Stimulated activated CD8-positive, alpha-beta memory T cell treated with anti-CD3 and anti-CD28 coated beads, Interleukin-4, amount 100 ng/mL, for 1 hour (primary cell): ENCODE measurements at places on chromosomes 11 and 22.

DNA sequence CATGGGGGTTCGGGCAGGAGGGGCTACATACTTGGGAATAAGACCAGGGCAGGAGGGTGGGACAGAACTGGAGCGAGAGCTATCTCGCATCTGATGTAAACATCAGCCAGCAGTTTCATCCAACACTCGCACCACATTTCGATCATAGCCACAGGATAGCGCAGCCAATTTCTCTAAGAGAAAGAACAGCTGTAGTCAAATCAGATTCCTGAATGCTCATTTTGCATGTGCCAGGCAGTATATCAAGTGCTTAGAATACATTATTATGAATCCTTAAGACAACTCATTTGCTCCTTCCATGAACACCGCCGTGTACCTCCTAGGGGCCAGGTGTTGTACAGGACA, 14.5 kb downstream of the DGCR2 start:
- DNase-seq, result no peak

DNA sequence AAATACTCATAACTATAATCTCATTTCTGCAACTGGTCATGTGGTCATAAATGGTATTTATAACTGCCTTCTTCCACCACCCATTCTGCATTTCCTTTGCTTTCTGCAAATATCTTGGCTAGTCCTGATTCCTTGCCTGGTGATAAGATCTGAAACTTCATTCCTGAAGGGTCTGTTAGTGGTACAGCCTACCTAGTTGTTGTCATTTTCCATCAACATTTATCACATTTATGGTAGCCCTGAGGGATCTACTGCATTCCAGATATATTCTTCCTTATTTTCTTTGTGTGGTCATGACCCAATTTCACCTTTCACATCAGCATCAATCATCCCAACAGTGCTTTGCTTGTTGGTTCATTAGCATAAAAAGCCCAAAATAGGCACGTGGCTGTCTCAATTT, 50.1 kb downstream of the DDX6 start:
- no peak for DNase-seq

DNA sequence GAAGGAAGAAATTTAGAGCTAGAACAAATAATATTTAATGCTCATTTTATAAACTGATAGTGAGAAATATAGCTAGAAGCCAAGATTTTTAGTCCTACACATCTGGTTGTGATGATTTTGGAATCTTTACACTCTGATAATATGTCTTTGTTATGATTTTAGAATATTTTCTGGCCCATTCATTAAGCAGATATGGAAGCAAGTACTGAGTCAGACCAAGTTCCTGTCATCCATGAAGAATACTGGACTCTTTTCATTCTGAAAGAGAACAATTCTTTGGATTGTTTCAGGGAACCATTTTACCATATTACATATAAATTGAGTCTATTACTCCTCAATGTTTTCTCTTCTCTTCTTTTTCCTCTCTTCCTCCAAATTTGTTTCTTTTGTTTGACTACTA, 227.4 kb downstream of the TMEM135 start:
- no peak for DNase-seq

DNA sequence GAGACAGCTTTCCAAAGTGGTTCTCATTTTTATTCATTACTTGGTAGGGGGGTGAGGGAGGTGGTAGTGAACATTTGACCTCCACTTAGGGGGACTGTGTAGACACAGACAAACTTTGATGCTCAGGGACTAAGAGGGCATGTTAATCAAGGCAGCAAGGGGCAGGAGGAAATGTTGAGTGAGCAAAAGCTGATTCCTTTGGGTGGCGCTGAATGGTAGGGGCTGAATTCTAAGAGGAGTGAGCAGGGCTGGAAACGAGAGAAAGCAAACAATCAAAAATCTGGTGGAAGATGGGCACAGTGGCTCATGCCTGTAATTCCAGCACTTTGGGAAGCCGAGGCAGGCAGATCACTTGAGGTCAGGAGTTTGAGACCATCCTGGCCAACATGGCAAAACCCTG, 164.8 kb upstream of the BDNF start:
- no peak for DNase-seq

GRCh38 chr11:95968585-95968984, 44.7 kb upstream of the MTMR2 start:
- no peak for DNase-seq

DNA sequence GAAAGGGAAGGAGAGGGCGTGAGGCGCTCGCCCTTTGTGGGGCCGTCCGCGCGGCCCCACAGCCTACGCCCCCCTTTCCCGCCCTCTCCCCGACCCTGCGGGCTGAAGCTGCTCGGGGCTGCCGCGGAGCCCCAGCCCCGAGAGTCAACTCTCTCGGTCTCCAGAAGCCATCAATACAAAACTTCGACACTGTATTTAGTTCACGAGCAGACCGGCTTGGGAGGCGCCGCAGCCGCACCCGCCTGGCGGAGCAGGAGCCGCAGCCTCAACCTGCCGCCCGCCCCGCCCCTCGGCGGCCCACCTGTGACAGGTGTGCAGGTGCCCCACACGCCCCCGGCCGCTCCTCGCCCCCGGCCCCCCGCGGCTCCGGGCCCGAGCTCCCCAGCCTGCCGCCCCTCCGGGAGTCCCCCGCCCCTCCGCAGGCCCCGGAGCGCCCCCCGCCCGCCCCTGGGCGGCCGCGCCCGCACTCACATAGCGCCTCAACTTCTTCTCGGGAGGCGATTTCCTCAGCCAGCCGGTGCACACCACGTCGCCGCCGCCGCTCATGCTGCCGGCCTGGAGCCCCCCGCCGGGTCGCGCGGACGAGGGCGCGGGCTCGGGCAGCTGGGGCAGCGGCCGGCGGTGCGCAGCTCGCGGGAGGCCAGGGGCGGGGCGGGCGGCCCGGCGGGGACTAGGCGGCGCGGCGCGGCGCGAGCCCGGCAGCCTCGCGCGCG, at the start of gene GAB2:
Gene GAB2, minus strand, starts transcription at position 646 of the 713 bp plus-strand sequence. Its CDS starts 100 bp downstream, at position 546.
- DNase-seq, result no peak

- DNase-seq, result no peak
Observed at GRCh38 chr11:22461626-22462025, 123.4 kb downstream of the SLC17A6 start.

DNA sequence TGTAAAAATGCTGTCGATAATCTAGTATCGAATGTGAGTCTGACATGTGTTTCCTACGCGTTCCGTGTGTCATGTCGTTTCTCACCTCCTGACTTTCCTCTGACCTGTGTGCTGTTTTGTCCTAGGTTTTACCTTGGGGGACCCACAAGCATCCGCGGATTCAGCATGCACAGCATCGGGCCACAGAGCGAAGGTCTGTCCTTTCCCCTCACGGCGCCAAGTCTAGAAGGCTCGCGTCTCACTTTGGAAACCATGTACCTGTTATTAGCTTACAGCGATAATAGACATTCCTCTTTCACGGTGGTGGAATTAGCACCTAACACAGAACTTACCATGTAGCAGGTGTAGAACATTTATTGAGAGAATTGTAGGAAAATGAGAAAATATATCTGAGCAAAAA, 28.6 kb downstream of the SAMM50 start:
- DNase-seq, result no peak

GRCh38 chr22:42228483-42228882, 42.0 kb downstream of the TCF20 start:
- DNase-seq, result no peak

GRCh38 chr11:5713695-5714094, 22.6 kb upstream of the OR56B1 start:
- no peak for DNase-seq

DNA sequence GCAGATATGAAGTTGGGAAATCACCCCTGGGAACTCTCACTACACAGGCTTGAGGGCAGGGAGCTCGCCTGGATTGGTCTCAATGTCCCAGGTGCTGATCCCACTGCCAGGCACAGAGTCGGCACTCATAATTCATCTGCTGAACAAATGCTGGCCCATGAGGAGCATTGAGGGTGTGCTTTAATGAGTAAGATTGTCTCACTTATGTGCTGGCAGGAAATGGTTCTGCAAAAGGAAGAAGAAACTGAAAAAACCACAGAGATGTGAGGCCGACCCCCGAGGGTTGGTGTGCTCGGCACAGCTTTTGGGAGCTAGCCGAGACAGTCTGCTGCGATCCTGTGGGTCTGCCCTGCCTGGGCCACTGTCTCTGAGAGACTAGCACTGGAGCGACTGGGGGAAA, 9.4 kb downstream of the PLAAT2 start:
- DNase-seq, result no peak

GRCh38 chr11:58493676-58494075, 14.2 kb downstream of the OR5B21 start:
- DNase-seq, result no peak

DNA sequence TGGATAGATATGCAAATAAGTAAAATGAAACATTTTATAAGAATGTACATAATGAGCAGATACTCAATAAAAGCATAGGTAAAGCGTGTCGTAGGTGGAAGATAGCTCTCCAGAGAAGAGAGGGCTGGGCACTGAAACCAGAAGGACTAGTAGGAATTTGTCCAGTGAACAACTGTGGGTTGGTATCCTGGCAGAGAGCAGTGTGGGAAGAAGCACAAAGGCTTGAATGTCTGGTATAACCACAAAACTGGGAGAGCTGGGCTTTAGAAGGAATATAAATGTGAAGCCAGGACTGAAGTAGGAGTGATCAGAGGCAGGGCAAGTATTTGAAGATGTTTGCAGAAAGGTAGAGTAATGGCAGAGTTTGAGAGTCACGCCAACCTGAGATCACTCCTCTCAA, 33.1 kb upstream of the CARD16 start:
- DNase-seq, result no peak

DNA sequence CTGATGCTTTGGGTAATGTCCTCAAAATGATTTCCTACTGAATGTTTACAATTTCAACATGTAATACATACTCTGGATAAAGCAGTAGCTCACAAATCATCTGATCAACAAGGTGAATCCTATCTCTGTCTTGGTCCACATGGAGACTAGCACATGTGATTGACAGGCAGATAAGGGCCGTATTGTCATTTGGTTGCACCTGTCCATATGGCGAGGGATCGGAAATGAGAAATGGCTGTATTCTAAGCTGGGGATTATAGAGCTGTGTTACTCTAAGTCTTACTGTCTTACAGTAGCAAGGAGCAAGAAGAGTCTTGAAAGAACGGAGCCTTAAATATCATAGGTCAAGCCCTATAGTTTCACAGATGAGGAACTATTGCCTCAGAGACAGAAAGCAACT, 55.7 kb downstream of the APIP start:
- no peak for DNase-seq

- no peak for DNase-seq
Observed at GRCh38 chr11:120522736-120523135, 11.2 kb downstream of the GRIK4 start.

GRCh38 chr22:48923165-48923865, 904.4 kb downstream of the BRD1 start:
- DNase-seq, result no peak

- no peak for DNase-seq
Observed at GRCh38 chr11:67366546-67366945, 6.9 kb downstream of the CLCF1 start.

DNA sequence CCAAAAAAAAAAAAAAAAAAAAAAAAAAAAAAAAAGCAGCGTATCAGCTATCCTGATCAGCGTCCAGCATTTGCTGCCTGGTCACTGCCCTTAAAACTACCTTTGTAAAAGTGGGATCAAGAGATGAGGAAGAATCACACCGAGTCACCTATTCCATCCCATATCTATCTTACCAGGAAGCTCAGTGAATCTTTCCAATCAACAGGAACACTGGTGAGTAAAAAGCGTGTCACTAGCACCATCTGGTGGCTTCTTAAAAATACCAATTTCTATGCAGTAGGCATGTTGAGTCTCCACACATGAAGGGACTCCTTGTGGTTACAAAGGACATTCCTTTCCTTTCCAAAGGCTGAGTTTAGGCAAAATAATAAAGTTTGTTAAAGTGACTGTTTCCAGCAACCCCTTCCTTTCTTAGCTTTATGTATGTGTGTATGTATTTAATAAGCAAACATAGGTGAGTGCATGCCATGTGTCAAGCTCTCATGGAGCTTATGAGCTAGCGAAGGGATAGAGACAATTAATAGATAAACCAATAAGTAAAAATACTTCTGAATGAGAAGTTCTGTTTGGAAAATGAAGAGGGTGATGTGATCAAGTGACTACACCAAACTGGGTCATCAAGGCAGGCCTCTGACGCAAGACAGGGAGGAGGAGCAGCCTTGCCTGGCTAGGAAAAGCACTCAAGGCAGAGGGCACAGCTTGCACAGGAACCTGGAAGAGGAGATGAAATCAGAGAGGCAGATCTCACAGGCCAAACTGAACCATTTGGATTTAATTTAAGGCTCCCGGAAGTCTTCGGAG, 13.9 kb upstream of the TP53AIP1 start:
- DNase-seq, result no peak

DNA sequence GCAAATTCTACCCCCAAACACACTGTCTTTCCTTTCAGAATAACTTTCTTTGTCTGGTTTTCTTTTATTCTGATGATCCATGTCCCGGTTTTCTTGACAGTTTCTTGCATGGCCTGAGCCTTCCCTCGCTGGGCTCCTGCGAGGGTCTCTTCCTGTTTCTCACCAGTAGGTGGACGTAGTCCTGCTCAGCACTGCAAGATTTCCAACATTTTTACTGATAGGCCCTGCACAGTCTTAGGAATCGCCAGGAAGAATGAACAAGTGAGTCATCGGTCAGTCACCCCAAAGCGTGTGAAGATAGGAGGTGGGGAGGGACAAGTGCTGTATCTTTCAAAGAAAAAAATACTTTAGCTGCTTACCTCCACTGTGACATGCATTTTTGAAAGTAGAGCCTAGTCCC, 16.9 kb upstream of the KIRREL3 start:
- DNase-seq, result no peak

DNA sequence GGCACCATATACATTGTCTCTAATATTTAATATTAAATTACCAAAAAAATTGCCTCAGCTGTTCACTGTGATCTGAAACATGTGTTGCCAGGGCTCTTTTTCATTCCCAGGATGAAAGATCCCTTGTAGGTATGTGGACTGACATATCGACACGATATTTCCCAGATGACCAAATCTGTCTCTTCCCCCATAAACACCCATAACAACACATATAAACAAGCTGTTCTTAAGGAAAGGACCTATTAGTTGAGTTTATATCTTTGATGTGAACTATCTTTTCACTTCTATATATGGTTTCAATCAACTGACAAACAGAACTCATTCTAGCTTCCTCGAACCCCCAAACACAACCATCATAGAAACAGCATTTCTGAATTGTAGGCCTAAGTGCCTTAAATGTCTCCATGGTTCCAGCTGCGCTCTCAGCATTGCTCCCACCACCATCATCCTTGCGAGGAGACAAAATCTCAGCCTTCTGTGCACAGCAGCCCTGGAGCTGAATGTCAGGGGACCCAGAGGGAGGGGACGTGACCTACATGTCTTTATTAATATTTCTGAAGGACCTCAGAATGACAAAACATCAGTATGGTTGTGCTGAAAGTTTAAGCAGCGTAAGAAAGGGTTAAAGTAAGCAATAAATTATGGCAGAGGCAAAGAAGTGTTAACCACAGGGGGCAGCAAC, 67.0 kb downstream of the ETS1 start:
- DNase-seq, result no peak

GRCh38 chr11:111393096-111393495, 14.0 kb upstream of the POU2AF1 start:
- no peak for DNase-seq
